ENCODE measurements at places on chromosomes 6 and 20.

DNA sequence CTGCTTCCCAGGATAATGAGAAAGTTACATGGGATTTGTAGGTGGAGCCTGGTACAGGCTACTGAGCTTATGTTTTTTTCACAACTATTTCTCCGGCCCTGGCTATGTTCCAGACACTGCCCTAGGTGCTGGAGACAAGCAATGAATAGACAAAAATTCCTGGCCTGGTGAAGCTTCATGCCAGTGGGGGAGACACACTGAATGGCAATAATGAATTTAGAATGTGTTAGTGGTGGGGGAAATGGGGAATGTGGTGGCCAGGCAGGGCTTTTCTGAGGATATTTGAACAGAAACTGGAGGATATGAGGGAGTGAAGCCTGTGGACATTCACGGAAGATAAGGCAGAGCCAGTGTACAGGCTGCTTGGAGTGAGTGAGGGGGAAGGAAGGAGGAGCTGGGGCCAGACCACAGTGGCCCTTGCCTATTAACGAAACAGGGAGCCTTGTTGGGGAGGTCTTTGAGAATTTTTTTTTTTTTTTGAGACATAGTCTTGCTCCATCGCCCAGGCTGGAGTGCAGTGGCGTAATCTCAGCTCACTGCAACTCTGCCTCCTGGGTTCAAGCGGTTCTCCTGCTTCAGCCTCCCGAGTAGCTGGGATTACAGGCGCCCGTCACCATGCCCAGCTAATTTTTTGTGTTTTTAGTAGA is 6.6 kb downstream of the FOXS1 start:
- peak; percentile 41 for DNase-seq

- no peak for DNase-seq
Observed at GRCh38 chr6:132491303-132491702, 21.6 kb downstream of the STX7 start.

- no peak for DNase-seq
Observed at GRCh38 chr6:47195011-47195650, 114.6 kb downstream of the TNFRSF21 start.

DNA sequence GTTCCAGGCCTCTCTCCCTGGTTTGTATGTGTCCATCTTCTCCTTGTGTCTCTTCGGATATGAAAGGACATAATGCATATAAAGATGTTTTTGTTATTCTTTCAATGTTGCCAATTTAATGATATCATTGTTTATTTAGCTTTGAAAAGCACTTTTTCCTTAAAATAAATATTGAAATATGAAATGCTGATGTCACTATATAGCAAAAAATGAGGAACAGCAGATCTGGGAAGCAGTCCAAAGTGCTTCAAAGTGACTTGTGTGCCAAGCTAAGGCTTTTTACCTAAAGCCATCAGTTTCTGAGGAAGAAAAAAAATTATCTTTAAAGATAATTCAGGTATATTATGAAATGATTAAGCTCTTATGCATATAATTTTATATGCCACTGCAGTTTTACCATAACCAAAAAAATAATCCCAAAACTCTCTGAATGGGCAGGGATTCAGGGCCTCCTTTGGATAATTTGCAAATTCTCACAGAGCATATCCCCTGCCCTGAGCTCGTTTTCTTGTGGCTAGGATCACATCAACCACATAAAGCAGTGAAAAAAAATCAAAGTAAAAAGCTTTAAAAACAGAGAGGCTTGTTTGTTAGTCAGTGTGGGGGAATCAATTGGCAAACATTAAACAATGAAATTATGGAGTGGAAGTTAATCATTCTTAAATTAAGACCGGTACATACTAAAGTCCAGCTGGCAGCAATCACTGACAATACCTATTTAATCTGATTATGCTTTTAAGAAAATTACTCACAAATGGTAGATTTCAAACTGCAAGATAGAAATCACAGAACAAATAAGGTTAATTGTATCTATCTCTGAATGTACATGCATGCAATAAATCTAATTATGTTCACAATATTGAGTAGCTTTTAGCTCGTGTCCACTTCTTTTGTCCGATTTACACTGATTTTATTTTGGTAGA is 1027.9 kb upstream of the ADGRB3 start:
- no peak for DNase-seq

GRCh38 chr6:74066168-74066871 is 370.3 kb downstream of the CD109 start:
- no peak for DNase-seq

GRCh38 chr20:969868-970267 is 32.2 kb downstream of the RSPO4 start:
- no peak for DNase-seq

DNA sequence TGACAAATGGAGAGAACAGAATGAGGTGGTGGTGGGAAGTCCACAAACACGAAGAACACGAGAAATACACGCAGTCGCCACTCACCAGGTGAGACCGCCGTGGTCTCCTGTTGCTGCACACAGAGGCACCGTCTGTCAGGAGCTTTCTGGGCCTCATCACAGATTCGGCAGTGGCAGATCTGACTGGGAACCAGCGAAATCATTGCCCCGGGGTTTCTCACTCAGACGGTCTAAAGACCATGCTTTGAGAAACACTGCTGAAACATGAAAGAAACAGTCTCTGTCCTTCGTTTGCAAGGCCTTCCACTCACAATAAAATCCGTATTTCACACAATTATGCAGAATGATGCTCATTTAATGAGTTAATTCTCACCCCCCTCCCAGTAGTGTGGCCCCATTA is 130.9 kb upstream of the AFDN start:
- no peak for DNase-seq

DNA sequence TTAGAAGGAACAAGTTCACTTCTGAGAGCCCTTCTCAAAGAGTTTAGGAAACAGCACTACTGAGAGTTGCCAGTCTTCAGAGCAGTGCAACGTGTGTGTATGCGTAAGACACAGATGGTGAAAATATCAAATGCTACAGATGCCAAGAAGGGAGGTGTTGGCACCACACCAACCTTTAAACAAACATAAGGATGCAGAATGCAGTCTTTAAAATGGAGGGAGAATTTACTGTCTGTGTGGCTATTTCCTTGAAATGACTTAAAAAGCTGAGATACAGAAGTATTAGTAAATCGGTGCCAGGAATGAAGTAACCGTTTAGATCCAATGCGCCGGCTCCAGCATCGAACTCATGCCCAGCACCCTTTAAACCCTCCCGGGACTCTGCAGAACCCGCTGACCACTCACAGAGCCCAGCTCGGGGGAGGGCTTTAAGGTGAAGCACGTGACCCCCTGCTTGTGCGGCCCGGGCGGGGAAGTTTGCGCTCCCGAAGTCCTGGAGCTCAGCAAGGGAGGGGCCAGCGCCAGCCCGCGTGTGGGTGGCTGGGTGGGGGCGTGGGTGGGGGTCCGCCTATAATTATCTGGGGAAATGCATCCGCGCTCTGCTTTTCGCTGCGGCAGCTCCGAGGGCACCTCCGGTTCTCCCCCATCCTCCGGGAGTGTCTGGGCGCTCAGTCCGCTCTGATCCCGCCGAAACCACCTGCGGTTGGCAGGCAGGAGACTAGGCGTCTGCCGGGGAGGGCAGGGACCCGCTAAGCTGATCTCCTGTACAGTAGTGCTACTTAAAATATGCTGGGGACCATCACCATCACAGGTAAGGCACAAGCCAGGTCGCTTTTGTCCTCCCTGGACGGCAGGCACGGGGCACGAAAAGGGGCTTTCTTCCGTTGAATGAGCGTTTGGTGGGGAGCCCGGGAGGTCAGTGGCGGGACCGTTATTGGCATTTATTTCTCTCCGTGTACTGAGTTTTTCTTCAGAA is 66.0 kb downstream of the ZBTB2 start:
- no peak for DNase-seq

GRCh38 chr6:73832313-73832712 is 136.3 kb downstream of the CD109 start:
- no peak for DNase-seq

- DNase-seq = no peak
Observed at GRCh38 chr20:10579942-10580341, 93.9 kb downstream of the JAG1 start.

- no peak for DNase-seq
Observed at GRCh38 chr20:43506238-43506637, 1.3 kb upstream of the L3MBTL1 start.

- DNase-seq = no peak
Observed at GRCh38 chr6:45533386-45533785, 155.7 kb upstream of the SUPT3H start.

- no peak for DNase-seq
Observed at GRCh38 chr6:132893772-132894490, 79.6 kb downstream of the RPS12 start.

DNA sequence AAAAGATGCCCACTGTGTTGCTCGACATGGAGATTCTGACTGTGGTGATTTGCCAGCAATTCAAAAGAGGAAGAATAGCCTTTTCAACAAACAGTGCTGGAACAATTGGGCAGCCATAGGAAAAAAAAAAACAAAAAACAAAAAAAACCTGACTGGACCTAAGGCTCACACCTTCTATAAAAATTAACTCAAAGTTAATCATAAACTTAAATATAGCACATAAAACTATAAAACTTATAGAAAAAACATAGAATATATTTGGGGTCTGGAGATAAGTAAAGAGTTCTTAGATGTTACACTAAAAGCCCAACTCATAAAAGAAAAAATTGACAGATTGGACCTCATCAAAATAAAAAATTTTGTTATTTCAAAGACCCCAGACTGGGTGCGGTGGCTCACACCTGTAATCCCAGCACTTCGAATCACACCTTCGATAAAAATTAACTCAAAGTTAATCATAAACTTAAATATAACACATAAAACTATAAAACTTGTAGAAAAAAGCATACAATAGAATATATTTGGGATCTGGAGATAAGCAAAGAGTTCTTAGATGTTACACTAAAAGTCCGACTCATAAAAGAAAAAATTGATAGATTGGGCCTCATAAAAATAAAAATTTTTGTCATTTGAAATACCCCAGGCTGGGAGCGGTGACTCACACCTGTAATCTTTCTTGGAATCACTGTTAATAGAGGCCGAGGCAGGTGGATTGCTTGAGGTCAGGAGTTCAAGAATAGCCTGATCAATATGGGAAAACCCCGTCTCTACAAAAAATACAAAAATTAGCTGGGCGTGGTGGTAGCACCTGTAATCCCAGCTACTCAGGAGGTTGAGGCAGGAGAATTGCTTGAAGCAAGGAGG is 115.6 kb upstream of the FAM83B start:
- no peak for DNase-seq

DNA sequence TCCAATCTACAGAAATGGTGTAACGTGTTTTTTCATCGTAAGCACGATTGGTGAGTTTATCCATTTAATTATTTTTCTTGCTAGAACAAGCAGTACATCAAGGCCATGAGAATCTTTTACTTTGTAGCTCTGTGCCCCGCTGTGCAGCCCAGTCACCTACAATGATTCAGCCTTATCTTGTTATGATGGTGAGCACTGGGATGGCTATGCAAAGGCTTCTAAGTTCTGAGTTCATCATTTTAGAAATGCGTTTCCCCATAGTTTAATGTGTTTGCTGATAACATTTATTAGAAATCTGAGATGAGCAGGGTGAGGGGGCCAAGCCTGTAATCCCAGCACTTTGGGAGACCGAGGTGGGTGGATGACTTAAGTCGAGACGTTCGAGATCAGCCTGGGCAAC is 111.8 kb upstream of the QKI start:
- no peak for DNase-seq

- DNase-seq = no peak
Observed at GRCh38 chr6:90249458-90249857, 47.2 kb downstream of the BACH2 start.

- DNase-seq = no peak
Observed at GRCh38 chr6:104400844-104401243, 458.9 kb downstream of the HACE1 start.

DNA sequence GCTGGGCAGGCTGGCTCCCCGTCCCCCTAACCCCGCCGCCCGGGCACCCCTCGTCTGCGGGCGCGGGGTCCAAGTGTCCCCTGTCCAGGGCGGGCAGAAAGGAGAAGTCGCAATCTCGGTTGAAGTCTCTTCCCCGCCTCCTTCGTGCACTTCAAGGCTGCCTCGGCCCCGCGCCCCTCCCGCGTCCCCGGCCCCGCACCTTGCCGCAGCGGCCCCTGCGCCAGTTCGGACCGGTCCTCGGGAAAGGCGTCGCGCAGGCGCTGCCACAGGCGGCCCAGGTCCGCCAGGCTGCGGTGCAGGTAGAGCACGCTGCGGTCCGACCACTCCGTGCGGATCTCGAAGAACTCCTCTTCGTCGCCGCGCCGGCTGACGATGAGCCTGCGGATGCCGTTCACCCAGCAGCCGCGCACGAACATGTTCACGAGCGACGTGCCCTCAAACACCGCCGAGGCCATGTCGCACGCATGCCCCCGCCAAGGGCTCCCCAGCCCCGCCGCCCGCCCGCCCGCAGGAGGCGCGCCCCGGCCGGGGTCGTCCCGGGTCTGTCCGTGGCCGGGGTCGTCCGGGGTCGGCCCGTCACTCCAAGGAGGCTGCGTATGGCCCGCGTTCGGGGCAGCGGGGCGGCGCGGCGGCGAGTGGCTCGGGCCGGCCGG is at the start of gene PXDC1:
PXDC1 (minus strand) TSS at position 637 of the 653 bp plus-strand sequence; CDS start at position 455, 182 bp downstream.
- no peak for DNase-seq

DNA sequence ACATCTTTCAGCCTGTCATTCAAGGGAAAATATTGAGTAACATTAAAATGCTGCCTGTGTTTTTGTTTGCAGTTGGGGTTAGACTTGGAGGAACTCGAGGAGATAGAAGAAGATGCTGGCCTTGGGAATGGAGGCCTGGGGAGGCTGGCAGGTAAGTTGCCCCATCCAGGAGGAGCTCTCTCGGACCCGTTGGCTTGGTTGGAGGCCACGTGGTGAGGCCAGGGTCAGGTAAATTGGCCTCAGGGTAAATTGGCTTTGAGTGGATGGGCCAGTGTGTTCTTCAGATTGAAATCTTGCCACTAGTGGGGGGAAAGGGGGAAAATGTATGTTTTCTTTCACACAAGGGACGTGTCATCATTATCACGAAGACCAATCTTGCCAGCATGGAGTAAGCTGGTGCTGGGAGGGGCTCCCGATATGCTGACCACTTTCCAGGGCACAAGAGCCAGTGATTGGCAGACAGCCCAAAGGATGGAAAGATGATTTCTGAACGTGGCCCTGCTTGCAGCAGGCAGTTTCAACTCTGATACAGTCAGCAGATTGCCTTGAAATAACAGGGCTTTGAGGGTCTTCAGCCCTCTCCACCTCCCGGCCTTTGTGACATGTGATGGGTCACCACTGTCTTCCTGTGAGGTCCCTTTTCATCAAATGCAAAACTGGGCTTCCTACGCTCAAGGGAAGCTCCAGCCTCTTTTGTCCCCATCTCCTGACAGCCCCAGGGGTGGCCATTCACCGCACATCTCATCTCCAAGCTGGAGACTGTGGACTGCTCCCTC is 21.4 kb downstream of the PYGB start:
- DNase-seq = no peak
